Thyroid gland (tissue), 4 donors: ENCODE measurements at places on chromosomes 4 and X. TPM values are rescaled to one million over a fixed set of nuclear protein-coding genes. Genes with fewer than 3 reads are reported as not detected.
A peak's percentile ranks its signal among the peaks of the same experiment; 100 is the strongest.

DNA sequence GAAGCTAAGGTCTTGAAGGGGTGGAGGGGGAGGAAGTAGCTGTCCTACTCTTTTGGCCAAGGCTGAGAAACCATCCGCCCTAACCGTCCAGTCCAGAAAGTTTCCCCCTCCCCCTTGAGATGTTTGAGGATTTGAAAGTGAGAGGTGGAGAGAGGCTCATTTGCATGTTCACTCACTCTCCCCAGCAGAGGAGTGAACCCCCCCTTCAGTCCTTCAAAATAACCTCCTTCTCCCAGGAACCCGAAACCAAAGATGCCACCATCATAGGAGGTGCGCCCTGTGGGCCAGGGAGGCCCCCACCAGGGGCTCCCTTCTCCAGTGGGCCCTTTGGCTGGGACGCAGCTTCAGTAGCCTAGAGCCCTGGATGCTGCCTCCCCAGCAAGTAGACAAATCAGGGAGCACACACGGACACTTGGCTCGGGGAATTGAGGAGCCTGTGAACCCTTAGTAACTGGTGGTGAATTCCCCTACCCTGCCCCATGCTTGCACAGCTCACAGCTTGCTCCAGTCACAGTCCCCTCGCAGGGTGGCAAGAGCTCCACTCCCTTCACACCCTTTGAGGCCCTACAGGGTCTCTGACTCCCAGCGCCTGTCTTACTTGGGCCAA is 25.6 kb downstream of the ELF4 start:
- DNase-seq = no peak
- H3K27me3 ChIP-seq = no peaks in the 10 kb centered on the region
- H3K36me3 ChIP-seq = no peaks in the 10 kb centered on the region
- H3K27ac ChIP-seq = no peak overlapping the region

Gene TLR1
- 4.0 TPM for total RNA-seq

DNA sequence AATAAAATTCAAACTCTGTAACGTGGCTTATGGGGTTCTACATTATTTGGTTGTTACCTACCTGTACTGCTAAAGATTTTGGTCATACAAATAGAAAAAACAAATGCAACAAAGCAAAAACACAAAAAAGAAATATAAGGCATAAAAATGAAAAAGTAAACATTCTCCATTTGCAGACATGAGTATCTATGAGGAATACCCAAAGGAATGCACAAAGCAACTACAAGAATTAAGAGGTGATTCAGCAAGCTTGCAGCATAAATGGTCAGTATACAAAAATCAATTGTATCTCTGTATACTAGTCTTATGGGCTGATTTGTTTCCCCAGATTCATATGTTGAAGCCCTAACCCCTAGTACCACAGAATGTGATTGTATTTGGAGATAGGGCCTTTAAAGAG is 3.6 kb upstream of the PDE5A start:
- H3K4me1 ChIP-seq = no peaks in the 10 kb centered on the region
- no peak for DNase-seq
- no peaks in the 10 kb centered on the region for H3K27me3 ChIP-seq
- H3K4me3 ChIP-seq = no peak overlapping the region
- H3K27ac ChIP-seq = no peak overlapping the region

DNA sequence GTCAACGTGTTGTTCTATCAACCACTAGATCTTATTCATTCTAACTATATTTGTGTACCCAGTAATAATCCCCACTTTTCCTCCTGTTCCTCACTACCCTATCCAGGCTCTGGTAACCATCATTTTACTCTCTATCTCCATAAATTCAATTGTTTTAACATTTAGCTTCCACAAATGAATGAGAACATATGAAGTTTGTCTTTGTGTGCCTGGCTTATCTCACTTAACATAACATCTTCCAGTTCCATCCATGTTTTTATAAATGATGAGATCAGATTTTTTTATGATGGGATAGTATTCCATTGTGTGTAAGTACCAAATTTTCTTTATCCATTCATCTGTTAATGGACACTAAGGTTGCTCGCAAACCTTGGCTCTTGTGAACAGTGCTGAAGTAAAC is 59.9 kb upstream of the IBSP start:
- H3K36me3 ChIP-seq = no peaks in the 10 kb centered on the region
- no peaks in the 10 kb centered on the region for H3K27me3 ChIP-seq

Gene MAMLD1
- 2.2 TPM for total RNA-seq

DNA sequence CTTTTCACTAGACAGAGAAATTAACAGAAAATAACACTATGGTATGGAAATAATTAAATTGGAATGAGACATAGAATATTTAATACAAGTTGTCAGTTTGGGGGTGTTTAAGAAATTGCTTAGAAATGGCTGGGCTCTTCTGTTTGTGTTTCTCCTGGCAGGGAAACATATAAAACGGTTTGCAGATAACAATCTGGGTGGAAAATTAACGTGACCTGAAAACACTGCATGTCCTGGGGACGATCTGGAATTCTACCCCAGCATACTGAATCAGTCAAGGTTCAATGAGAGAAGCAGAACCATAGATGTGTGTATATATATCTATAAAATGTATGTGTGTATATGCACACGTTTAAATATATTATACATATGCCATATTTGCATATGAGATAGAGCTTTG is 109.8 kb downstream of the SPATA18 start:
- H3K36me3 ChIP-seq = no peaks in the 10 kb centered on the region
- no peak overlapping the region for H3K4me3 ChIP-seq
- H3K27ac ChIP-seq = no peak overlapping the region
- no peaks in the 10 kb centered on the region for H3K27me3 ChIP-seq
- DNase-seq = no peak
- H3K4me1 ChIP-seq = no peaks in the 10 kb centered on the region

GRCh38 chr4:84573385-84574068 is 9.4 kb upstream of the CDS1 start:
- no peak overlapping the region for H3K27ac ChIP-seq
- H3K27me3 ChIP-seq = no peaks in the 10 kb centered on the region
- no peak overlapping the region for H3K4me3 ChIP-seq
- DNase-seq = no peak

GRCh38 chrX:39453889-39454621 is 643.7 kb downstream of the BCOR start:
- H3K27me3 ChIP-seq = no peaks in the 10 kb centered on the region
- no peak overlapping the region for H3K27ac ChIP-seq
- H3K36me3 ChIP-seq = no peaks in the 10 kb centered on the region
- no peak for DNase-seq

DNA sequence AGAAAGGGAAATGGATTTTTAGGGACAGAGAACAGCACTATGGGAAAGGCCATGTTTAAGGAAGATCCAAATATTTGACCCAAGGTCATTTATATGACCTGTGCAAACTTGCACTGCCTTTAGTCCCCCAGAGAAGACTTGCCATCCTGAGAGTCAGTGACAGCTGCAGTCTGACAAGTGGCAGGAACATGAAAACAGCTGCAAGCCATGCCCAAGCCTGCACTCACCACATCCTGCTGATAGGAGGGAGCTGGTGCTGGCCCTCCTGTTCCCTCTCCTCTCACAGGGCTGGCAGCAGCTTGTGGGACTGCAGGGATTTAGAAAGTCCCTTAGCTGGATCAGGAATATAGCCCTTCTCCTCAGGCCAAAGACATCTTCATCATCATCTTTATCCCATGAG is 187.7 kb downstream of the RAP1GDS1 start:
- no peaks in the 10 kb centered on the region for H3K4me1 ChIP-seq
- no peaks in the 10 kb centered on the region for H3K36me3 ChIP-seq
- H3K27me3 ChIP-seq = no peaks in the 10 kb centered on the region
- no peak overlapping the region for H3K4me3 ChIP-seq
- no peak for DNase-seq

GRCh38 chrX:153190381-153190780 is 11.3 kb downstream of the MAGEA1 start:
- no peaks in the 10 kb centered on the region for H3K27me3 ChIP-seq
- DNase-seq = no peak

GRCh38 chr4:184591070-184591677 is 58.1 kb downstream of the CASP3 start:
- no peaks in the 10 kb centered on the region for H3K27me3 ChIP-seq
- H3K27ac ChIP-seq = no peak overlapping the region
- H3K36me3 ChIP-seq = no peaks in the 10 kb centered on the region
- H3K4me1 ChIP-seq = no peaks in the 10 kb centered on the region

DNA sequence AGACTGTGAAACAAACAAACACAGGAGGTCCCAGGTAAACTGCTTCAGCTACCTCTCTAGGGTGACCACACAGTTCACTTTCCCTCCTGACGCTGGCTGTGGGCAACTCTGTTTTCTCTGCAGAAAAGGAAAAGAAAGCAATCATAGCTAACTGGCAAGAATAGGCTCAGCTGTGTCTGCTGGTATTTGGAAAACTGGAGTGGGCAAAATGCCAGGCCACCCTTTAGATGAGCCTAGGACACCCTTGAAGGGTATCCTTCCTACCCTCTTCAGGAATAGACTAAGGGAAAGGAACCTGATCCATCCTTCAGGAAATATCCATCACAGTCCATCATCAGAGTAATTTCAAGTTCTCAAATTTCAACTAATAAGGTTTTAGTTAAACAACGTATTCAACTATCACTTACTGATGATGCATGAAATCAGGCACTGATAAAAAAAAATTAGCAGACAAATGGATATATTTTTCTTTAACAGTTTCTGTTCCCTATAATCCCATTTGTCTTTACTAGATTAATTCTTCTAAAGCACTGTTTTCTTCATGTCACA is 60.9 kb downstream of the CAMK2D start:
- H3K4me1 ChIP-seq = peaks cover 8% of the 10 kb centered on the region
- H3K36me3 ChIP-seq = no peaks in the 10 kb centered on the region
- no peak overlapping the region for H3K27ac ChIP-seq
- no peak overlapping the region for H3K4me3 ChIP-seq
- peak; percentile 67 for DNase-seq

Gene ZCCHC18
- not detected for total RNA-seq

DNA sequence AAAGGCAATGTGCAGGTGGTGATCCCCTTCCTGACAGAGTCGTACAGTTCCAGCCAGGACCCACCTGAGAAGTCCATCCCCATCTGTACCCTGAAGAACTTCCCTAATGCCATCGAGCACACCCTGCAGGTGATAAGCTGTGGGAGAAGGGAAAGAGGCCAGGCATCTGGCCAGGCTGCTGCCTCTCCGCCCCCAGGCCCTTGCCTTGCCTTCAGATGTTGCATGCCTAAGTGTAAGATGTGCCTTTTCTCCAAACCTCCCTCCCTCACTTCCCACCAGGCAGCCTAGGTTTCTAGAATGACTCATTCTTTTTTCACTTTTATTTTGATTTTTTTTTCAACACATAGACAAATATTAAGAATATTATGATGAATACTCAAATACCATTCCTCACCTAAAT is 12.2 kb upstream of the CDK16 start:
- peaks cover 7% of the 10 kb centered on the region for H3K4me1 ChIP-seq
- no peak overlapping the region for H3K27ac ChIP-seq
- peaks cover 67% of the 10 kb centered on the region for H3K36me3 ChIP-seq
- no peak overlapping the region for H3K4me3 ChIP-seq

Gene POLN
- 1.5 TPM for total RNA-seq

GRCh38 chr4:102252171-102252570 is 93.1 kb downstream of the SLC39A8 start:
- no peak overlapping the region for H3K4me3 ChIP-seq
- H3K27me3 ChIP-seq = no peaks in the 10 kb centered on the region
- H3K4me1 ChIP-seq = no peaks in the 10 kb centered on the region
- H3K36me3 ChIP-seq = no peaks in the 10 kb centered on the region
- H3K27ac ChIP-seq = no peak overlapping the region
- DNase-seq = no peak

Gene SCRG1
- total RNA-seq = 0.27 TPM

- peaks cover 15% of the 10 kb centered on the region for H3K36me3 ChIP-seq
- no peak for DNase-seq
- H3K4me3 ChIP-seq = no peak overlapping the region
- H3K4me1 ChIP-seq = peaks cover 5% of the 10 kb centered on the region
These were observed 10.7 kb downstream of the BBS12 start for GRCh38 chr4:122742933-122743829.

DNA sequence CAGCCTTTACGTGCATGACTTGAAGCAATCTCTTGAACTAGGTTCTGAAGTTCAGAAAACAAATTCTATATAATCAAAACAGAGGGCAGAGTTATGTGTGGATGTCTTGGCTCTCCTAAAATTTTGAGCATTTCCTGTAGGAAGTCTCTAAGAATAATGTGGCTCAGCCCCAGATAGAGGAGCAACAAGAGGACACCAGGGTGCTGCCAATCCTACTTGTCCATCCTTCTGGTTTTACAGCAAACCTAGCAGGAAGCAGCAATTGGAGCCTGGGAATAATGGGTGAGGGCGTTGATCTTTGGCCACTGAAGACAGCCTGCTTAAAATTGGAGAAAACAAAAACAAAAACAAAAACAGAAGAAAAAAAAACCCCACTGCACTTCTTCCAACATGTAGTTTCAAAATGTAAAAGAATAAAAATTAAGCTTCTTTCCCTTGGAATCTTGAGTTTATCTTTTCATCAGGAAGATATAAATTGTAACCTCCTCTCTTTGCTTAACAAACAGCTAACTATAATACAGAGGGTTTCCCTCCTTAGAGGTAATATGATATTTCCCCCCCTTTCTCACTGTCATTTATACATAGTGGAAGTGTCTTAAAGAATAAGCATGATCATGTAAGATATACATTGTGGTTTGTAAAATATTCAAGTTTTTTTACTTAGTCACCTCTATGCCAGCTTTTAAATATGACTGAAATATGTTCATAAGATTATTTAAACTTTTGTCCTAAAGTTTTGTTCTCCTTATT is 130.6 kb downstream of the FBXO8 start:
- no peak for DNase-seq
- H3K4me1 ChIP-seq = no peaks in the 10 kb centered on the region
- H3K27ac ChIP-seq = no peak overlapping the region
